ENCODE measurements at places on chromosomes 4 and X. TPM values are rescaled to one million over a fixed set of nuclear protein-coding genes. Genes with fewer than 3 reads are reported as not detected.

Gene PAK3
- 0.19 TPM for polyA plus RNA-seq

Gene TLR10
- not detected for polyA plus RNA-seq

Gene ERVMER34-1
- not detected for polyA plus RNA-seq

Gene TLR1
- polyA plus RNA-seq, result 0.24 TPM

Gene H2BW2
- not detected for polyA plus RNA-seq

Gene ZXDA
- polyA plus RNA-seq, result 0.99 TPM

Gene LRCH2
- polyA plus RNA-seq, result 1.8 TPM

Gene AKAP4
- polyA plus RNA-seq, result not detected

Gene NLRP2B
- polyA plus RNA-seq, result not detected

Gene IL3RA
- polyA plus RNA-seq, result not detected

Gene PAGE4
- not detected for polyA plus RNA-seq

Gene HHIP
- 7.8 TPM for polyA plus RNA-seq

Gene TMEM255A
- not detected for polyA plus RNA-seq

Gene SMPX
- not detected for polyA plus RNA-seq
